T-helper 1 cell (primary cell): ENCODE measurements at places on chromosomes 12 and 14.

GRCh38 chr12:52233462-52234207, 592 bp downstream of the KRT7 start:
- DNase-seq, result no peak

DNA sequence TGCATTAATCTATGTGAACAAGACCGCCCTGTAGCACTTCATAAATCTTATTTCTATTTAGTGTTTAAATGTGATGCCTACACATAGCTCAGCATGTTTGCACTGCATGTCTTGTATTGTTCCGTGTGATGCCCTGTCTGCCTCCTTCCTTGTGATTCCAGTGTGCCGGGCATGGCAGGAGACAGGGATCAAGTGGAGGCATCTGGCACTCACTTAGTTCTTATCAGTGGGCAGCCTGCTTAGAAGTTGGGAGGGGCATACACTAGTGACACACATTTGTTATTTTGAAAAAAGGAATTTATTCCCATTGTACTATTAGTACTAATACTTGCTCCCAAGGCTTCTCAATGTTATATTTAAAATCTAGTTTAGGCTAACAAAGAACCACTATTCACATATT, 176.4 kb downstream of the KCNA5 start:
- DNase-seq, result no peak

DNA sequence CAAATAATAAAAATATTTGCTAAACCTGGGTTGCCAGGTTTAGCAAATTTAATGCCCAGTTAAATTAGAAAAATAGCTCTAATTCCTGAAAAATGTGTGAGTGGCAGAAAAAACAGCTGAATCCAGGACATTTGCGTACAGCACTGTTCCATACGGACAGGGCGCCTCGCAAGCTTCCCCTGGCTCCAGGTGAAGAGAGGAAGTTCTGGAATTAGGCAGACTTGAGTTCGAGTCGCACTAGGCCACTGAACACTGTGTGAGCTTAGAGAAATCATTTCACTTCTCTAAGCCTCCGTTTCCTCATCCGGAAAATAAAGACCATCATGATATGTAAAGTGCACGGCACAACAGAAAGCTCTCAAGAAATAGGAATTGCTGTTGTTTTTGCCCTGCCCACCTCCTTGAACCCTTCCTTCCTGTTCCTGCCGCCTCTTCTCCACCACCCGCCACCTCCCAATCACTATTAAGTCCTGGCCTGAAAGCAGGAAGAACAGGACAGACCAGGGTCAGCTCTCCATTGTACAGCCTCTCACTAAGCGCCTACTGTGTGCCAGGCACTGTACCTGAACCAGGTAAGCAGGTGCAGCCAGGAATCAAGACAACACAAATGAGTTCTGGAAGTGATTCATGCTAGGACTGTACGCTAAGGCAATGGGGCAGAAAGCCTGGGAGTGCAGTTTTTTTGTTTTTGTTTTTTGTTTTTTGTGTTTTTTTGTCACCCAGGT, 763 bp upstream of the PHETA1 start:
- no peak for DNase-seq

- no peak for DNase-seq
Observed at GRCh38 chr14:53982546-53982945, 25.9 kb upstream of the BMP4 start.

DNA sequence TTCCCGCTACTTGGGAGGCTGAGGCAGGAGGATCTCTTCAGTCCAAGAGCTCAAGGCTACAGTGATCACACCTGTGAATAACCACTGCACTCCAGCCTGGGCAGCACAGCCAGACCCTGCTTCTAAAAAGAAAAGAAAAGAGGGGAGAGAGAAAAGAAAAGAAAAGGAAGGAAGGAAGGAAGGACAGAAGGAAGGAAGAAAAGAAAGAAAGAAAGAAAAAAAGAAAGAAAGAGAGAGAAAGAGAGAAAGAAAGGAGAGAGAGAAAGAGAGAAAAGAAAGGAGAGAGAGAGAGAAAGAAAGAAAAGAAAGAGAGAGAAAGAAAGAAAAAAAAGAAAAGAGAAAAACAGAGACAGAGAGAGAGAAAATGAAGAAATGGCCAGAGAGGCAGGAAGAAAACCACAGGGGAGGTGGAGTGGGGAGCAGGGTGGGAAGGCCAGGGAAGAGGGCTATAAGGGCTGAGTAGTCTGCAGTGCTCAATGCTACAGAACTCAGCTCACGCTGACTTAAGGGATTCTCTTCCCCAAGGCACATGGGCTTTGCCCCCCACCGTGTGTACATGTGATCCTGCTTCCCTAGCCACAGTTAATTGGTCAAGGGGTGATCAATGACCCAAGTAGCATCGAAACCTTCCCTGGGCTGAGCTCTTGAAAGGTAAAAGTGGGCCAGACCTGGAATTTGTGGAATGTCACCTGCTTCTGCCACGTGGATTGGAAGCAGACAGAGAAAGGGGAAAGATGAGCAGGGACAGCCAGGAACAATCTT, 90.4 kb upstream of the TMCC3 start:
- DNase-seq, result no peak

DNA sequence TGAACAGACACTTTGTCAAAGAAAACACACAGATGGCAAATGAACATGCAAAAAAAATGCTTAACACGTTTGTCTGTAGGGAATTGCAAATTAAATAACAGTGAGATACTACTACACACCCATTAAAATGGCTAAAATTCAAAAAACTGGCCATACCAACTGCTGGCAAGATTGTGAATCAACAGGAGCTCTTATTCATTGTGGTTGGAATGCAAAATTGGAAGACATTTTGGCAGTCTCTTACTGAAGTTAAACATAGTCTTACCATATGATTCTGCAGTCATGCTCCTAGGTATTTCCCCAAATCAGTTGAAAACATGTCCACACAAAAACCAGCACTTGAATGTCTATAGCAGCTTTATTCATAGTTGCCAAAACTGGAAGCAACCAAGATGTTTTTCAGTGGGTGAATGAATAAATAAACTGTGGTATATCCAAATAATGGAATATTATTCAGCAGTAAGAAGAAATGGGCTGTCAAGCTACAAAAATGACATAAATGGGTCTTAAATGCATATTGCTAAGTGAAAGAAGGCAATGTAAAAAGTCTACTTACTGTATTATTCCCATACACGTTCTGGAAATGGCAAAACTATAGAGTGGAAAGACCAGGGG, 91.4 kb downstream of the PLEKHA5 start:
- DNase-seq, result no peak

DNA sequence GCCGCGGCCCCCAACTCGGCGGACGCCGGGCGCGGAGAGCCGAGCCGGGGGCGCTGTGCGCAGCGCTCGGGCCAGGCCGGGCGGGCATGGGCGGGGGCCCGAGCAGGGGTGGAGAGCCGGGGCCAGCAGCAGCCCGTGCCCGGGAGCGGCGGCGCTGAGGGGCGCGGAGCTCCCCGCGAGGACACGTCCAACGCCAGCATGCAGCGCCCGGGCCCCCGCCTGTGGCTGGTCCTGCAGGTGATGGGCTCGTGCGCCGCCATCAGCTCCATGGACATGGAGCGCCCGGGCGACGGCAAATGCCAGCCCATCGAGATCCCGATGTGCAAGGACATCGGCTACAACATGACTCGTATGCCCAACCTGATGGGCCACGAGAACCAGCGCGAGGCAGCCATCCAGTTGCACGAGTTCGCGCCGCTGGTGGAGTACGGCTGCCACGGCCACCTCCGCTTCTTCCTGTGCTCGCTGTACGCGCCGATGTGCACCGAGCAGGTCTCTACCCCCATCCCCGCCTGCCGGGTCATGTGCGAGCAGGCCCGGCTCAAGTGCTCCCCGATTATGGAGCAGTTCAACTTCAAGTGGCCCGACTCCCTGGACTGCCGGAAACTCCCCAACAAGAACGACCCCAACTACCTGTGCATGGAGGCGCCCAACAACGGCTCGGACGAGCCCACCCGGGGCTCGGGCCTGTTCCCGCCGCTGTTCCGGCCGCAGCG, 639 bp downstream of the FZD10 start:
- DNase-seq, result no peak

- DNase-seq, result no peak
Observed at GRCh38 chr12:83110424-83110823, 423.7 kb downstream of the TMTC2 start.

DNA sequence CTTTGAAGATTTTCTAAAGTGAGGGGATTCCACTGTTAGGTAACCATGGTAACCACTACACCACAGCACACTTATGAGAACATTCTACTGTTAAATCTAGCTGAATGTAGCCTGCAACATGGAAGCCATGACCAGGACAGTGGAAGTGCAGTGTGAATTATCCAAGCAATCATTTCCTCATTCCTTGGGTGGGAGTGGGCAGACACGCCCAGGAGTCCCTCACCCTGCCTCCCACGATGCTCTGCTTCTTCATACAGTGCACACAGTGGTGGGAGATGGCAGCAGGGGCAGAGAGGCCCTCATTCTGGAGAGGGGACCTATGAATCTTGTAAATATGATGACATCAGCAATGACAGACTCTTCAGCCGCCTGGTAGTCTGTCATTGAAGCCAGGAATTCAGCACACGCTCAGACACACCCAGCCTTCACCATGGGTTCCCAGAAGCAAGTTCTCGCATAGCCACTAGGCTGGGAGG, 70.1 kb upstream of the HOXC13 start:
- no peak for DNase-seq

GRCh38 chr12:45349916-45350315, 134.0 kb downstream of the ANO6 start:
- DNase-seq, result no peak

DNA sequence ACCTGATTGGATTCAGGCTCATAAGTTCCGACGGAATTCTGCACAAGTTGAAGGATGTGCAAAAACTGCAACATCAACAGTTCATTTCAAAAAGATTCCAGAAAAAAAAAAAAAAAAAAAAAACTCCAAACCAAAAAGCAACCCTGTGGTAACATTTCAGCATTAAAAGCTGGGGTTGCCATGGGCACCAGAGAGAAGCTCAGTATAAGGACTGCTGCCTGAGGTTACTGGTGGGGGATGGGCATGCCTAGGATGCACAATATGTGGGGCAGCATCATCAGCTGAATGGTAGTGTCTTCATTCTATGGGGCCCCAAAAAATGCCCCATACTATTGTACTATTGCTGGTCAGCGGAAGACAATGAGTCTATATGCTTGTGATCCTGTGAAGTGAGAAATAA, 44.7 kb downstream of the MBIP start:
- DNase-seq, result no peak

- no peak for DNase-seq
Observed at GRCh38 chr12:38639625-38640024, 265.8 kb downstream of the CPNE8 start.

GRCh38 chr14:85071447-85071846, 458.5 kb upstream of the FLRT2 start:
- DNase-seq, result no peak

- no peak for DNase-seq
Observed at GRCh38 chr14:24813089-24813815, 179.3 kb upstream of the GZMB start.

GRCh38 chr12:108734200-108734906, 3.0 kb upstream of the CORO1C start:
- no peak for DNase-seq

GRCh38 chr12:67275380-67275913, 6.3 kb downstream of the CAND1 start:
- DNase-seq, result no peak

GRCh38 chr14:23638414-23639047, 2.4 kb downstream of the DHRS2 start:
- no peak for DNase-seq

- DNase-seq, result no peak
Observed at GRCh38 chr12:78034025-78034424, 203.3 kb downstream of the NAV3 start.

DNA sequence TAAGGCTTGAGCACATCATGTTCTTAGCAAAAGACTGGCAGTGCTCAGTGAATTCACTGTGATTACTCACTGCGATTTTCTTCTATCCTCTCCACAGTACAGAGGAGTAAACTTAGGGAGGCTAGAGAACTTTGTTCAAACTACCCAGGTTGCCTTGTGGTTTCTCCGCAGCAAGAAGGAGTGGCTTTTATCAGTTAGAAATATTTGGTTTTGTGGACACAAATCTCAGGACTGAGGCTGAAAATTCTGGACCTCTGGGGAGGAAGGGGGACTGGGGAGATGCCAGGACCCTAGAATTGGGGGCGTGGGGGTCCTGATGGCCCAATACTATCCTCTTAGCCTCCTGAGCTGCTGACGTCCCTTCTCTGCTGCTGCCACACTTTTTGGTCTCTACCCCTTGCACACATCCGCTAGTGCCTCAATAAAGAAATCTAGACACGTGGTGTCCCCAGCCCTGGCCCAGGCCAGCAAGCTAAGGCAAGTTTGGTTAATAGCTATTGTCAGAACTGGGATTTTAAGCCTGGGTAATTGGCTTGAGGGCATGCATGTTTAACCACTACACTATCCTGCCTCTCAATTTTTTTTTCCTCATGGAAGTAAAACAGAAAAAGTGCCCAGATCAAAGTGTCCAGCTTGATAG, 842 bp downstream of the OAS2 start:
- DNase-seq, result no peak

DNA sequence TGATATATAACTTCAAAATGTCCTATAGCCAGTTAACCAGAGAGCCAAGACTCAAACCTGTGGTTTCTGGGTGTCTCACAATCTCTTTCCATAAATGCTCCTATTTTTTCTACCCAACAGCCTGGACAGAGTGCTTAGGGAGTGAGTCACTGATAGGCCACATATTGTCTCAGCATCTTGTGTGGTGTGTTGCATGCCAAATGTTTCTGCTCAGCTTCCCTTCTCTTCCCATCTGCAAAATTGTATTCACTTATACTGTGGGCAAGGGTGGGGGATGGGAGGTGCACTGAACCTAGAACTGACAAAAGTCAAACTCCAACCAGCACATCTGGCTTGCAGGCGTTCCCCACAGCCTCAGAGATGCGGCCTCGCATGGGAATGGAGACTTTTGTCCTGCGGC, 123.3 kb downstream of the KCNA5 start:
- DNase-seq, result no peak

DNA sequence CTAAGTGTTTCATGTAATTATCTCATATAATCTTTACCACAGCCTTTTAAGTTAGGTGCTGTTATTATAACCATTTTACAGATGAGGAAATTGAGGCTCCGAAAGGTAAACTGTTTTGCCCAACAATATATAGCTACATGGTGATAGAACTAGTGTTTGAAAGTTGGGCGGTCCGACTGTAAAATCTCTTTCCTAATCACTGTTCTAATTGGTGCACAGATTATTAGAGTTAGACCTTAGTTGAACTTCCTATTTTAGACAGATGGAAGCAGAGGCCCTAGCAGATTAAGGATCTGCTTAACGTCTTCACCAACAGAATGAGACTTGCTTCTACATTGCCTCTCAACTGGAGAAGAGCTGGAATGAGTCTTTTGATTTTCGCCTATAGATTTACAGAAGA, 30.0 kb upstream of the DUSP6 start:
- no peak for DNase-seq

DNA sequence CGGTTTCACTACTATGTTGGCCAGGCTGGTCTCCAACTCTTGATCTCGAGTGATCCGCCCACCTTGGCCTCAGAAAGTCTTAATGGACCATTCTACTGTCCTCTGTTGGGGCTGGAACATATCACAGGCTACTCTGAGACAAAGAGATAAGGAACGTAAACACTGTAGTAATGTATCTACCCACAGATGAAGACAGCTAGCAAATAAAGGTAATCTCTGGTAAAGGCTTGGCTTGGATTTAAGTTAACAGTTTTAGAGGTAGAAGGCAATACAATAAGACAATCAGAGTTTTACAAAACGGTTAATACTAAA, 44.6 kb upstream of the ISM2 start:
- no peak for DNase-seq

GRCh38 chr14:58690801-58691516, 53.2 kb downstream of the DACT1 start:
- DNase-seq, result no peak

- DNase-seq, result no peak
Observed at GRCh38 chr12:92673756-92674155, 29.0 kb upstream of the PLEKHG7 start.
